ENCODE measurements at places on chromosomes 1 and 21.

GRCh38 chr1:55012661-55013060 is 13.9 kb downstream of the BSND start:
- DNase-seq = no peak

DNA sequence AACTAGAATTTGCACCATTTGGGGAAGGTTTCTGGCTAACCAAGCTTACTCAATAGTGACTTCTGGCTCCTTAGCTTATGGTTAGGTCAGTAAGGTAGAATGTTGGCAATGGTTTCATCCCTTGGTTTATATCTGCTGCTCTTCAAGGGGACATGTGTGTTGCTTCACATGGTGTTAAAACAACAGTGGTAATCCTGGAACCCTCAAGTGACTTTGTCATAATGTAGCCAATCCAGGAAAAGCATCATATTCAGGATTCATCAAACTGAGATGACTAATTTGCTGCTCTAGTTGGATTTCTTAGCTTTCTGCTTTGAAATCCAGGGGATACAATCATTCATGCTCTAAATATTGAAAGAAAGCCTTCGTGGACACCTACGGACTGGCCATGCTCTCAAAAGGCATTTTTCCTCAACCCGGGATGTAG is 108.7 kb downstream of the RGL1 start:
- no peak for DNase-seq

GRCh38 chr1:51000160-51000559 is 30.1 kb downstream of the CDKN2C start:
- DNase-seq = no peak

DNA sequence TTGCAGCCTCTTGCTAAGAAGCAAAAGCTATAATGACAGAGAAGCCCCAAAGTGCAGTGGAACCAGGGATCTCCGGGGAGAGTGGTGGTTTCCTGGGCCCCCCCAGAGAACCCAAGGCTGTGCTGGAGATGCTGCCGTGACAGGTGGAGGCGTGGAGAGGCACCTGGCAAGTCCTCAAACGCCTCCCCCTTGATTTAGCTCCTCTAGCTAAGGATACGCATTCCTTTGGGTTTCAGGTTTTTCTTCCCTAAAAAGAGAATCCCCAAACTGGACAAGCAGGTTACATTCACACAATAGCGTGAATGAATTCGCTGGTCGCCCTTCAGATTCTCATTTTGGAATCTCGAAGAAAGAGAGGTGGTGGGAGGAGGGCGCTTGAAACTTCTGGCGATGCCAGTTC is 853 bp upstream of the ATP1A1 start:
- DNase-seq = no peak

GRCh38 chr1:237241038-237241437 is 199.1 kb downstream of the RYR2 start:
- DNase-seq = no peak

DNA sequence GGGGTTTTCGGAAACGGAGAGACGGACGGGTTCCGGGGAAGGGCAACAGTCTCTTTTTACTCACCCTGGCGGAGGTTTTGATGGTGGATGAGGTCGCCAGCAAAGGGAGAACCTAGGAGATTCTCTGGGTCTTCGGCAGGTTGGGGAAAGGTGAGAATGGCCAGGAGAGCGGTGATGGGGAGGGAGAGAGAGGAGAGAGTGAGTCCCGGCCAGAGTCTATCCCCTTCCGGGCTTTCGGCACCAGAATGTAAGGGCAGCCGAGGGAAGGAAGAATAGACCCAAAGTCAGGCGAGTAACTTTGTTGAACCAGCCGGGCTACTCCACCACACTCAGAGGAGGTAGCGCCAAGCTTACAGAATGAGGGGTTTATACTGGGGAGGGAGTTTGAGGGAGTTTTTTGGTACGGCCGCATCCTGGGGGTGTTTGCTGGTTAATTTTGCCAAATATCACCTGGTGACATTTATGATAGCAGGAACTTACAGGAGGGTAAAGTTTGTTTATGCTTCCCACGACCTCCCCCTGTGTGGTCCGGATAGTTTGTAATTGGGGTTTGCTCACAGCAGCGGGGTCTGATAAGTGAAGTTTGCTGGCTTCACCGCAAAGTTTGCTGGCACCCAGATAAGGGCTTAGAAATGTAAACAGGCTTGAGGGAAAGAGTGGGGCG is 141.1 kb upstream of the ETV3 start:
- DNase-seq = no peak

DNA sequence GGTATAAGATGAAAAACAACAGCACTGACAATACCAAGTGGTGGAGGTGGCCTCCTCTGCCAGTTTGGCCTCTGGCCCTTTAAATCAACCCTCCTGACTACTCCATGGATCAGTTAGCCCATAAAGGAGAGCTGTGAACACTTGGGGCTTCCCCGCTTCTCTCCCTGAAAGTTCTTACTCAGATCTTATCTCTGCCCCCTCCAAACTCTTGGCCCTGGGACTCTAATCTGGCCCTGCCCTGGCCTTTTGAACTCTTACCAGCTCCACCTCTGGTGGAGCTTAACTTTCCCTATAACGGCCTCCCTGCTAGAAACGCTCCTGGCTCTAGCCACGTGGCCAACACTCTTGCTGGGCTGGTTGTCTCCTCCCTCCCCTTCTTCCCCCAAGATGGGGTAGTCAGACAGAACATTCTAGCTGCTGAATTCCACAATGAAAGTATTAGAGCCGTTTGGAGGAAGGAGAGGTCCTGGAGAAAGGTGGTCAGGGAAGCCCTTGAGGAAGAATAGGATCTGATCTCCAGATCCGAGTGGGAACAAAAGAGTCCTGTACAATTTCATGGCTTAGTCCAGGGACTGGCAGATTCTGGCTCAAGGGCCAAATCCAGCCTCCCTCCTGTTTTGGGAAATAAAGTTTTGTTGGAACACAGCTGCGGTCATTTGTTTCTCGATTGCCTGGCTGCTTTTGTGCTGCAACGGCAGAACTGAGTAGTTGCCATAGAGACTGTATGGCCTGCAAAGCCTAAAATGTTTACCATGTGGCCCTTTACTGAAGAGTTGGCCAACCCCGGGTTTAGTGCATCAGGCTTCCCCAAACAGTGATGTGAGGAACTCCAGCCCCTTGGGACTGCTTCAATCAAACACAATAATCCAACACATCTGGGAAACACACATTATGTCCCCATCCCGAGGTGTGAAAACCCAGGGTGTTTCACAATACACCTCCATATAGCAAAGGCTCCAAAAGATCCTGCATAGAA is 9.5 kb upstream of the PIGR start:
- DNase-seq = no peak

GRCh38 chr1:220497220-220497947 is 30.6 kb upstream of the MARK1 start:
- no peak for DNase-seq

- DNase-seq = no peak
Observed at GRCh38 chr1:209552406-209553264, 30.9 kb upstream of the CAMK1G start.

DNA sequence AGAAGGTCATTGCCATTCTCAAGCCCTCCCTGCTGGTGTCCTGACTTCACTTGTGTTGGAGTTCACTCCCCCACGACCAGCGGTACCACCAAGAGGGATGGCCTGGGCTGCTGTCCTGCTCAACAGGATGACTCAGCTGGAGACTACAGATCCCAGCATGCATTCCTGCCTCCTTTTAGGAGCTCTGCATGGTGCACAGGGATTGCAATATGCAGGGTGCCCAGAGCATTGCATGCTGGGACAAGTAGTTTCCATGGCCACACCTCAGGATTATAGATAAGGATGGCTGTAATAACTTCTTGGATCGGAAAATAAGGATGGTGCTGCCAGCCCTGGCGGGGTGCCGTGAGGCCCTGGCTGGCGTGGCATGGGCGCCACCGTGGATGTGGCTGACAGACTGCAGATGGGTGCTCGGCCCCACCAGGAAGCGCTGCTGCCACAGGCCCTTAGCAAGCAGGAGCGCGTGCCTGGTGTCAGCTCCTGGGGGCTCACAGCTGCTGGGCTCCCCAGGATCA is 150.0 kb downstream of the CASZ1 start:
- no peak for DNase-seq

Data from occipital lobe (tissue), 3 donors.